ENCODE measurements at places on chromosomes 7 and 10.

DNA sequence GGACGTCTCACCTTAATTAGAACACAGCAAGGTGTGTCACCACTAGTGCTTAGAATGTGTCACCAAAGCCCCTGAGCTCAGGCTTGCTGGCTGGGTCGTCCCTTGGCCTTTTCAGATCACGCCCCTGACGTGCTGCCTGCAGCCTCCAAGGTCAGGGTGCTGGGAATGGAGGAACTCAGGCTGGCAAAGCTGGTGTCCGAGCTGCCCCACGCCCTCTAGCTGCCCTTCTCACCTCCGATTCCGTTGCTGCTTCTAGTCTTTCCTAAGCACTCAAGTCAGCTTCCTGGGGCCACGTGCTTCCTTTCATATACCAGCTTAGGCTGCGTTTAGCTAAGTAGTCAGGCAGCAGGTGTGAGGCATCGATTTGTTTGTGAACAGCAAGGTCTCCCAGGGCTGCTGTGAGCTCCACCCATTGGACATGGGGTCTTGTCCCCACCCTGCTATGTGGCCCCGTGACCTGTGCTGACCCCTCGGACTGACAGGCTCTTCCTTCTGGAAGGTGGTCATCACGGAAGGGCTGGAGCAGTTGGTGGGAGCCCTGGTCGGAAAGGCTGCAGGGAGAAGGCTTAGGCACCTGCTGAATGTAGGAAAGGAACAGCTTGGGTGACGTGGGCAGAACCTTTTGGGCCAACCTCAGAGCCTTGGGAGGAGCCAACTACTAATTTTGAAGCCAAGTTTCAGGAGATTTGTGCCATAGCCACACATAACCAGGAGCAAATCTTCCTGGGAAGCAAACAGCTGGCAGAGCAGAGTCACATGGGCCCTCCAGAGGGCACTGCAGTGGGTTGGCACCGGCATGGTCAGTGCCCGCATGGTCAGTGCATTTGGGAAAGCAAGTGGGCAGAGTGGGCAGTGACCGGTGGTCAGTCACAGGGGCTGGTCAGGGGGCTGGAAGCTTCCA is 28.8 kb downstream of the VIPR2 start:
- no peak for DNase-seq

DNA sequence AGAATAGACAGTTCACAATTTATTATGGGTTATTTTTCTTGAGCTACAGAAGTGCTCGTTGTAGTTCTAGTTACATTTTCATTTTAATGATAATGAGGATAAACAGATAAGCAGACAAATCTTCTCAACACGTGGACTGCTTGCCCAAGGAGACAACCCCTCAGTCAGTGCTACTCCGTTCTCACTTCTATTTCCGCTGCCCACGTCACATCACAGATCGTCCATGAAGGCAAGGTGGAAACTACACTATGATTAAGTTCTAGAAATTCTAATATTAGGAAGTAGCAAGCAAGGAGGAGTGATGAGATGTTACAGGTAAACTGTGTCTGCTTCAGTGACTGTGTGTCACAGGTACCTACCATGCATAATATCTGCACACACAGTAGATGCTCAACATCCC is 210.5 kb downstream of the CHCHD3 start:
- no peak for DNase-seq

DNA sequence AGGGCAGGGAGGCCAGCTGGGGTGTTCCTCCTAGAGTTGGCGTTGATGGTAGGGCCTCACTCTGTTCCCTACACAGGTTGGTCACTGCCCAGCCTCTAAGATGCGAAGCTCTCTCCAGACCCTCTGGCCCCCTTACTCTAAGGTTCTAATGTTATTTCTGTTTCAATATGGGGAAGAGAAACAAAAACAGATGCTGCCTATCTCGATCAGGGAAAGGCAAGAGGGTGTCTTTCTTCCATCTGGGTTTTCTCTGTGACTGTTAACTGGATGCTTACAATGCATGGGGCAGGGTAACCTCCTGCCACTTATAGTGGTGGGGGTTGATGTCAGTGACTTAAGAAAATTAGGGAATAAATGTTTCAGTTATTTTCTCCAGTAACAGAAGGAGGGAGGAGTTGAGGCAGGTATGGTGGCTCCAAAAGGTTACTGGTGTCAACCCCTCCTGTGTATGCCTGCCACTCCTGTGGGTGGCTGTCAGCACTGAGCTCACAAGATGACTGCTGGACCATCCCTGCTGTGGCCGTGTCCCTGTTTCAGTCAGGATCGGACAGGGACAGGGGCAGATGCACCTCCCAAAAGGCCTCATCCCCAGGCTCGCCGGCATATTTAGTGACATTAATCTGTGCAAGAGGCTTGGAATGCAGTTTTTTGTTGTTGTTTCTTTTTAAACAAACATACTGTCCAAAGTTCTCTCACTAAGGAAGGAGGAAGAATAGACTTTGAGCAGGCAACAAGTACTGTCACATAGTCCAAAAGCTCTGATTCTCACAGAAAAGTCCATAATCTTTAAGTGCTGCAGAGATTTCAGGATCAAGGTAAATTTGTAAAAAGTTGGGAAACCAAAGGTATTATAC is 39.6 kb upstream of the SYPL1 start:
- no peak for DNase-seq

DNA sequence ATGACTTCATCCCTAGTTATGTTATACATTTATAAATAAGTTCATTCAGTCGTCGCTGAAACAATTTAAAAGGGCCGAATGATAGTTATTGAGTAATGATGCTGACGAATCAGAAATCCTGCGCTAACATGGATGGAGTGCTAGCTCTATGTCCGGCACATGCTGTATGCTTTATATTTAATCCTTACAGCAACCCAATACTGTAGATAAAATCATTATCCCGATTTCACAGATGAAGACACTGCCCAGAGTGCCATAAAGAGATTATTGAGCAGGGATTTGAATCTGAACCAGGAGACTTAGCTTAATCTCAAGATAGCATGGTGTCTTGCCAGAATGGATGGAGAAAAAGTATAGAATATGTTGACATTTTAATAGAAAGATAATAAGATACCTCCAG is 1.1 kb upstream of the ICA1 start:
- no peak for DNase-seq

All from endothelial cell (in vitro differentiated cells).